ENCODE measurements at places on chromosomes 16 and 17. TPM values are rescaled to one million over a fixed set of nuclear protein-coding genes. Genes with fewer than 3 reads are reported as not detected.

Gene SP6
- total RNA-seq, result 0.62 TPM

Gene ADORA2B
- 0.67 TPM for total RNA-seq

Gene MT1M
- total RNA-seq, result 6.7 TPM

Gene CHRNB1
- total RNA-seq, result 6.3 TPM

Gene NOMO2
- total RNA-seq, result 66.9 TPM

Gene ELMO3
- 2.0 TPM for total RNA-seq

Gene NAA38
- total RNA-seq, result 53.5 TPM

Gene TEKT1
- 0.89 TPM for total RNA-seq

Gene NEK8
- 3.4 TPM for total RNA-seq

Gene LDHD
- 12.1 TPM for total RNA-seq

Gene CMTM2
- total RNA-seq, result 1.5 TPM

Gene KRTAP4-9
- not detected for total RNA-seq

Gene AATK
- total RNA-seq, result 440 TPM

Gene CCDC182
- total RNA-seq, result not detected

Gene DCAF7
- total RNA-seq, result 60.6 TPM

Measured in sciatic nerve (tissue), 2 donors.